Activated CD4-positive, alpha-beta T cell treated with anti-CD3 and anti-CD28 coated beads for 36 hours (primary cell): ENCODE measurements at places on chromosomes 2 and 18. TPM values are rescaled to one million over a fixed set of nuclear protein-coding genes. Genes with fewer than 3 reads are reported as not detected.
A peak's percentile ranks its signal among the peaks of the same experiment; 100 is the strongest.

- peaks cover 13% of the 10 kb centered on the region for H3K4me1 ChIP-seq
- no peak overlapping the region for H3K4me3 ChIP-seq
- H3K36me3 ChIP-seq = peaks cover 3% of the 10 kb centered on the region
Measured at GRCh38 chr2:11858883-11859282, 112.5 kb downstream of the LPIN1 start.

DNA sequence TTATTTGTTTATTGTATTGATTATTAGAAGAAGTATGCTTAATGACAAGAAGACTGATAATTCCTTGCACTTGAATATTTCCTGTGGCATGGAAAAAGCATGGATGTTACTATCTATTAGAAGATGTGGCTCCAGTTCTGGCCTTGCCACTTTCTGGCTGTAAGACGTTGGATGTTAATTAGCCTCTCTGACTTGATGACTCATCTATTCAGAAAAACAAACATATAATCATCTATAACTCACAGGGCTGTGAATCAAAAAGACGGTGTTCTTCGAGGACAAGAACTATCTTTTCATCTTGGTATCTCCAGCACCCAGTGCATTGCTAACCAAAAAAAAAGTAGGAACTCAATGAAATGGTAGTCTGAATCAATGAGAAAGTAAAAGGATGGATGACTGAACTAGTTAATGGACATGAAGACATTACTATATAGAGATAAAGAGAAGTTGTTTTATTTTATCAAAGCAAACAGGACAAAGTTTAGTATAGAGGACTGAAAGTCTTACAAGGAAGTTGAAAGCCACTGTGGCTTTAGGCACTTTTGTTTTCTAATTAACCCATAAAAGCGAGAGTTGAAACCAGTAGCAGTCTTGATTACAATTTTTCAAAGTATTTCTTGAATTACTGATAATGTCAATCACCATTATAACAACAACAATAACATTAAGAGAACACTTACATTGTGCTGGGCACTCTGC is 145.3 kb downstream of the RND3 start:
- H3K36me3 ChIP-seq = no peaks in the 10 kb centered on the region
- DNase-seq = no peak
- H3K4me3 ChIP-seq = no peak overlapping the region
- no peaks in the 10 kb centered on the region for H3K4me1 ChIP-seq
- no peaks in the 10 kb centered on the region for H3K27me3 ChIP-seq

Gene SLC9A4
- not detected for total RNA-seq

DNA sequence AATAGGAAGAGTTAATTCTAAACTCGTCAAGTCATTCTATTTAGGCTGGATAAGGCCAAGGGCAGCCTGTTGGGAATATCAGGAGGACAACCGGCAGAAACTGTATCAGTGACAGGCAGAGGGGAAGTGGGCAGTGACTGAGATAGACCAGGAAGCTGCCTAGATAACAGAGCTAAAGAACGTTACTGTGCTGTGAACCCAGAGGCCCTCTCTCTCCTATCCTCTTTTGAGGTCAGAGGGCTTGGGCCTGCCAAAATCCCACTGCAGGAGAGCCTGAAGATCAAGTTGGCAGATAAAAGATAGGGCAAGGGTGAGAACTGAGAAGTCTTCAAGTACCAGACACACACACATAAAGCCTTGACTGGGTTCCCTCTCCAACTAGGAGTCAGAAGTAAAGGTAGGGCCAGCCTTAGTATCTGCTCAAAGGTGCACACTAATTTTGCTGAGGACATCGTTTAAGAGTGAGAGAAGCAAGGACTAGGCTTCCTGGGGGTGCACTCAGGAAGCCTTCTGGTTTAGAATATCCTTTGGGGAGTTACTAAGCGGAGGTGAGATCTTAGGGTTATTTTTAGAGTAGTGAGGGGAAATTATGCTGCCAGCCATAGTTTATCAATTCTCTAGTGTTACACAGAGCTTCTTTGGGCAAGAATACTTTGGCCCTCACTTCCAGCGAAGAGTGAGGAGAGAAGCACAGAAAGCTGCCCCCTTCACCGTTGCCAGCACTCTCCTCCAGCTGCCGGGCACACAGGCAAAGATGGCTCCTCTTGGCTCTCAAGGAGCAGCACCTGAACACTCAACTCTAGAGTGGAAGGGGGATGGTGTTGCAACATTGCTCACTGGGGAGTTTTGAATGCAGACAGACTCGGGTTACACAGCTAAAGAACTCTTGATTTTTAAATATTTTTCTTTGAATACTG is 9.8 kb downstream of the CAVIN2 start:
- peaks cover 4% of the 10 kb centered on the region for H3K27me3 ChIP-seq
- no peak overlapping the region for H3K27ac ChIP-seq
- no peak overlapping the region for H3K4me3 ChIP-seq
- H3K36me3 ChIP-seq = no peaks in the 10 kb centered on the region

Gene TCF23
- 0.02 TPM for total RNA-seq

DNA sequence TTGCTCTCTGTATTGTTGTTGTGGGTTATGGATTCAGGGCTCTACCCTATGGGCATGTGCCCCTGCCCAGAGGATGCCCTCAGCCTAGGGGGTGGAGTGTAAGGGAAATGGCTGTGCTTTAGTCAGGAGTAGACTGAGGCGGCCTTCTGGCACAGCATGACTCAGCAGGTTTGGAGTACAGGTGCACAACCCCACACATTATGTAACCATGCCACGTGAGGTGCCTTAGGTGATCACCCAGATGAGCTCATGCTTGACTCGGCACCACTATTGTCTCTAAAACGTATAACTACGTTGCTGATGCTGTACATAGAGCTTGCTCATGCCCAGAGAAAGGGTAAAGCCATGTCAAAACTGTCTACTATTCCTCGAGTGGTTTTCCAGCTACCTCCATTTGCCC is 48.3 kb upstream of the ZC3H15 start:
- H3K27me3 ChIP-seq = no peaks in the 10 kb centered on the region
- H3K27ac ChIP-seq = no peak overlapping the region
- no peak for DNase-seq
- peaks cover 9% of the 10 kb centered on the region for H3K36me3 ChIP-seq
- H3K4me1 ChIP-seq = no peaks in the 10 kb centered on the region

Gene ERCC3
- 49.8 TPM for total RNA-seq

DNA sequence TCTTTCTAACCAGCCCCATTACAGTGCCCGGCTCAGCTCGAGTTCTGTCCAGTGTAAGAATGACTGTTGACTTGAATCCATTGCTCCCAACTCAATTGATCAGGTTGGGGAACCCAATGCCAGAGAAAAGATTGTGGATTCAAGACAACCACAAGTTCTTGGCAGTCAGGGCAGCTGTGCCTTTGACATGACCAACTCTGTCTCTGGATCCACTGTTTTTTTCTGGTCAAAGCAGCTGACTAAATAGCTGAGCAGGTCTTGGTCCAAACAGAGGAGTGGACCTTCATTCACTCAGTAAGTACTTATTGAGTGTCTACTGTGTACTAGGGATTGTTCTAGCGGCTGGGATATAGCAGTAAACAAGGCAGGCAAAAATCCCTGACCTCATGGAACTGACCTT is 6.3 kb upstream of the ATOH8 start:
- no peaks in the 10 kb centered on the region for H3K36me3 ChIP-seq
- DNase-seq = no peak
- no peak overlapping the region for H3K4me3 ChIP-seq
- no peaks in the 10 kb centered on the region for H3K4me1 ChIP-seq
- H3K27ac ChIP-seq = no peak overlapping the region
- H3K27me3 ChIP-seq = peaks cover 34% of the 10 kb centered on the region

DNA sequence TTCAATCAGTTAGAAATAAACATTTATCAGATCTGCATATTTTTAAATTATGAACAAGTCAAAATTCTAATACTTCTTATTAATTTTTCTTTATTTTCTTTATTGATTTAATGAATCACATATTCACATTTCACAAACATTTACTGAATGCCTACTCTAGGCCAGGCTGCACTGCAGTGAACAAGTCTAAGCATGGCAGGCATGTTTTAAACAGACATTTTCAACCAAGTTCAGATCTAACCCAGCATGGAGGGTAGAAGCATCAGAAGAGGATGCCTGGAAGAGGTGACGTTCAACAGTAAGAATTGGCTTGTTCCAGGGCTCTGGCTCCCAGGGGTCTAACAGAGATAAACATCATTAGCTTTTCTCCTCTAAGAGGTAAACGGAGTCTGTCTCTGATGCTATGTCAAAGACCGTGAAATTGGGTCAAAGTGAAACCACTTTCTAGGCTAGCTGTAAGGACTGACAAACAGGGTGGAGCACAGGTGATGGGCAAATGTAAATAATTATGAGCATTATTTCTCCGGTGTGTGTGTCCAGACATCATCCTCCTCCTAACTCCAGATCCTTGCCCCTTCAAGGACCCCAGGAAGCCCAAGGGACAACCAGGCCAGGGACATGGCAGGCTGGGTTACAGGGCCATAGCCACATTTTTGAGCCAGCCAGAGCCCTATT is 50.6 kb downstream of the UNC50 start:
- peak overlapping the region; percentile 96 for H3K27ac ChIP-seq
- no peaks in the 10 kb centered on the region for H3K27me3 ChIP-seq

- H3K27ac ChIP-seq = no peak overlapping the region
- no peaks in the 10 kb centered on the region for H3K4me1 ChIP-seq
- no peaks in the 10 kb centered on the region for H3K36me3 ChIP-seq
- no peak for DNase-seq
Measured at GRCh38 chr2:58535182-58535581, 294.1 kb upstream of the FANCL start.

Gene SCTR
- not detected for total RNA-seq

Gene AP1S3
- 10.1 TPM for total RNA-seq

Gene SCYGR3
- total RNA-seq = not detected

Gene DNAJC5G
- not detected for total RNA-seq

DNA sequence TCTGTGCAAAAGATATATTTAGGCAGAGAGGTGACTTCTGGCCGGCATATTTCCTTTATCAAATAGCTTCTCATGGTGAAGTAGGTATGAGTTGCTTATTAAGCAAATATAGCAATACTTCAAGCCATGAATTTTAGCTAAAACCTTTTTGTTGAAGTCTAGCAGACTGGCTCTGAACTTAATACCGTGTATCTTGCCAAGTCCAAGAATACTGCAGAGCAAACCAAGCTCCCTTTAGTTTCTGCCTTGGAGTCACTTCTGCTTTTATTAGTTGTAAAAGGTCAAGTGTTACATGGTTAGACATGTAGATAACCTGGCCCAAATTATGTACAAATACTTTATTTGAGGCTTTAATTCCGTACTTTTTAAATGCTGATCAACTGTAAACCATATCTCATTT is 627.6 kb upstream of the PKDCC start:
- no peak overlapping the region for H3K27ac ChIP-seq
- H3K4me3 ChIP-seq = no peak overlapping the region
- H3K27me3 ChIP-seq = peaks cover 3% of the 10 kb centered on the region
- no peaks in the 10 kb centered on the region for H3K36me3 ChIP-seq
- no peak for DNase-seq
- no peaks in the 10 kb centered on the region for H3K4me1 ChIP-seq

GRCh38 chr2:150535176-150535575 is 47.7 kb upstream of the RND3 start:
- no peaks in the 10 kb centered on the region for H3K27me3 ChIP-seq
- H3K36me3 ChIP-seq = no peaks in the 10 kb centered on the region
- H3K4me3 ChIP-seq = no peak overlapping the region
- H3K27ac ChIP-seq = no peak overlapping the region
- no peak for DNase-seq

DNA sequence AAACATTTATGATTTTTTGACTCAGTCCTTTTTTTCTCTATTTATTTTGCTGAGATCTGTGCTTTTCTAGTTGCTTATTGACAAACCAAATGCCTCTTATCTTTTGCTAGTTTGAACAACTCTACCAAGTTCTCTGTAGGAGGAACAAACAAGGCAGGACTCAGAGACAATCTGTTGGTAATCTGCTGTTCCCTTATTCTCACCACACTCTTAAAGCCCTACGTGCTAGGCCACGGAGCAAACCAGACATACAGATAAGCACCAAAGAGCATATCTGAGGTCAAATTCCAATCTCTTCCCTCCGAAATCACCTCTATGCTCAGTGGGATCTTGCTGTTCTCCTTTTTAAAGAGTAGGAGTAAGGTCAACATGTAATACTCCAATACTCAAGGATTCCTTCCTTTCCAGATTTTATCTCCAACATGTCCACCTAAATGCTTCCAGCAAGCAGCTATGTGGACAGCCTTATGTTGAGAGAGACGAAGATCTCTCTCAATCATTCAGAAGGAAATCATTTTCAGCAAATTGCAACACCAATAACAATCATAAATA is 18.4 kb downstream of the FN1 start:
- H3K27ac ChIP-seq = no peak overlapping the region
- peaks cover 31% of the 10 kb centered on the region for H3K27me3 ChIP-seq
- no peak for DNase-seq
- H3K36me3 ChIP-seq = no peaks in the 10 kb centered on the region
- no peak overlapping the region for H3K4me3 ChIP-seq
- no peaks in the 10 kb centered on the region for H3K4me1 ChIP-seq

Gene OR6B2
- not detected for total RNA-seq

Gene SCYGR8
- total RNA-seq = not detected

DNA sequence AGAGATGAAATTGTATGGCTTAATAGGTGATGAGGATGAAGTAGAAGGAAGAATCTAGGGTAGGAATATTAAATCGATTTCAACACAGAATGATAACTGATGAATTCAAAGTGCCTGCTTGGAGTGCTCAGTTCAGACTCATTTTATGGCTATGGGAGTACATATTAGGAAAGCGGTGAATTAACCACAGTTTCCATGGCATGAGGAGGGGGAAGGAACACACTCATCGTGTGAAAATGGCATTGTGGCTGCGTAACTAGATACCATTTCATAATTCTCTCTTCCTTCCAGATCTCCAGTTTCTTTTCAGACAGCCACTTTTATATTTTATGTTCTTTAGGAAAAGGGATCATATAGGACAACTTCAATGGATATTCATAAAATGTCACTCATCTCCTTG is 232.3 kb upstream of the KCNJ3 start:
- H3K27me3 ChIP-seq = no peaks in the 10 kb centered on the region
- no peak overlapping the region for H3K4me3 ChIP-seq
- H3K27ac ChIP-seq = no peak overlapping the region

DNA sequence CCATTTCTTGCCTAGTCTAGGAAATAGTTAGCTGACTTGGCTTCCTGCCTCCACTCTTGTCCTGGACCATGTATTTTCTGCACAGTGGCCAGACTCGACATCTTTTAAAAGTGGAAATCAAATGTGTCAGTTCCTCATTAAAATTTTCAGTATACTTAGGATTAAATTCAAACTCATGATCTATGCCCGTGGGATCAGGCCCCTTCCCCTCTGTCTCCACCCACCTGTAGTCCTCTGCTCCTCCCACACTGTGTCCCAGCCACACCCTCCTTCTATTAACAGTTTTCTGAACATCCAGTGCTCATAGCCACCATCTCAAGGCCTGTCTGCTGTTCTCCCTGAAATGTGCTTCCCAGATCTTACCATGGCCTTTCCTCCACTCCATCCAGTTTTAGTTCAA is 13.3 kb downstream of the ARHGAP25 start:
- H3K27ac ChIP-seq = peak overlapping the region; percentile 73
- no peak overlapping the region for H3K4me3 ChIP-seq

Gene DES
- not detected for total RNA-seq

Gene CCDC102B
- total RNA-seq = 1.8 TPM

Gene CHRNG
- total RNA-seq = not detected

Gene ADCYAP1
- total RNA-seq = not detected
